ENCODE measurements at places on chromosomes 7 and 10. TPM values are rescaled to one million over a fixed set of nuclear protein-coding genes. Genes with fewer than 3 reads are reported as not detected.

- no peak overlapping the region for H3K27ac ChIP-seq
- no peak for DNase-seq
- H3K4me1 ChIP-seq: no peaks in the 10 kb centered on the region
- H3K4me3 ChIP-seq: no peak overlapping the region
Observed at GRCh38 chr10:47354165-47354564, 6.0 kb downstream of the RBP3 start.

Gene STEAP1B
- total RNA-seq: 0.66 TPM

Gene BMPER
- 2.0 TPM for total RNA-seq

- no peak for DNase-seq
- H3K27me3 ChIP-seq: no peaks in the 10 kb centered on the region
- H3K27ac ChIP-seq: no peak overlapping the region
- no peaks in the 10 kb centered on the region for H3K4me1 ChIP-seq
Observed at GRCh38 chr10:89450901-89451300, 36.5 kb downstream of the IFIT5 start.

DNA sequence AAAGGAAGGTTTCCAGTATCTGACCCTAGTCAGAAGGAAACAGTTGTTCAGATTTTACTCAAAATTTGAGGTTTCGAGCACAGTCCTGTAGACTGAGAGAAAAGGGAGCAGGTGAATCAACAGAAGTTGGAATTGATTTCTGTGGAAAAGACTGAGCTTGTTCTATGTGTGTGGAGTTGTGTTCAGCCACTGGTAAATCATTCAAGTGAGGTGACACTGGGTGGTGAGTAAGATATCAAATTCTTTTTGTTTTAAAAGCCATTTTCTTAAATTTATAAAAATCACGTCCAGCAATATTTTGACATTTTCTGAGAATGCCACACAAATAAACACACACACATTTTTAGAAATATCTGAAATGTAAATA, 165.1 kb downstream of the HGF start:
- H3K4me3 ChIP-seq: no peak overlapping the region
- no peaks in the 10 kb centered on the region for H3K36me3 ChIP-seq
- no peaks in the 10 kb centered on the region for H3K27me3 ChIP-seq
- H3K27ac ChIP-seq: no peak overlapping the region
- no peaks in the 10 kb centered on the region for H3K4me1 ChIP-seq

- no peaks in the 10 kb centered on the region for H3K4me1 ChIP-seq
- H3K4me3 ChIP-seq: no peak overlapping the region
- no peak for DNase-seq
- no peak overlapping the region for H3K27ac ChIP-seq
- H3K27me3 ChIP-seq: no peaks in the 10 kb centered on the region
Observed at GRCh38 chr10:115831016-115831415, 442.0 kb downstream of the GFRA1 start.

Gene CDC14C
- not detected for total RNA-seq

Measured in breast epithelium (tissue), 4 donors.